Right ventricle myocardium inferior (tissue), 1 donor: ENCODE measurements at places on chromosomes 11 and 22. TPM values are rescaled to one million over a fixed set of nuclear protein-coding genes. Genes with fewer than 3 reads are reported as not detected.

GRCh38 chr11:64604458-64605243, 13.6 kb downstream of the SLC22A12 start:
- DNase-seq, result peak; percentile 30

DNA sequence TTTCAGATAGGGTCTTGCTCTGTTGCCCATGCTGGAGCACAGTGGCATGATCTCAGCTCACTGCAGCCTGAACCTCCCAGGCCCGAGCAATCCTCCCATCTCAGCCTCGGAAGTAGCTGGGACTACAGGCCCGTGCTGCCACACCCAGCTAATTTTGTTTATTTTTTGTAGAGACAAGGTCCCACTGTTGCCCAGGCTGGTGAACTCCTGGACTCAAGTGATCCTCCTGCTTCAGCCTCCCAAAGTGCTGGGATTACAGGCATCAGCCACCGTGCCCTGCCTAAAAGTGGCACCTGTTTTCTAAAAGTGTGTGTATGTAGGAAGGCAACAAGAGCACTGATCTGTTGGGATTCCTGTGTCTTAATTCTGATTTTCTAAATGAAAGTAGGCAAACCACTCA, 20.2 kb downstream of the PACS1 start:
- peak; percentile 11 for DNase-seq

The INS gene
- total RNA-seq, result not detected

DNA sequence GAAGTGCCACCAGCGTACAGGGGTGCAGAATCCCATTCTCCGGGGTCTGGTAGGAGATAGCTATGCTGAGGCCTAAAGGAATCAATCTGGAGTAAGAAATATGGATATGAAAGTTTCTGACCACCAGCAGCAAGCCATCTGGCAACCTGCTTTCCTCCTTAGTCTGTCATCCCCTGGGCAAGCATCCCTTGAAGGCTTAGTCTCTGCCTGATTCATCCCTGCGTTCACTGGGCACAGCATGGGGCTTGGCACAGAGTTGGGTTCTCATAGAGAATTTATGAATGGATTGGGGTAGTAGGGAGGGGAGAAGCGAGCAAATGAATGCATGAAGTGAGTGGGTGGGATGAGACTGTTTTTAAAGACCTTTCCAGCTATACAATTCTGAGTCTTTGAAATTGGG, 85.8 kb upstream of the NARS2 start:
- DNase-seq, result no peak

- no peak for DNase-seq
Measured at GRCh38 chr22:46984751-46985506, 222.5 kb downstream of the TBC1D22A start.
